ENCODE measurements at places on chromosomes 5 and 9.

GRCh38 chr9:36835271-36835996 lies 198.6 kb downstream of the PAX5 start:
- no peak for DNase-seq

GRCh38 chr5:102623329-102624065 lies 124.7 kb upstream of the SLCO6A1 start:
- DNase-seq, result no peak

DNA sequence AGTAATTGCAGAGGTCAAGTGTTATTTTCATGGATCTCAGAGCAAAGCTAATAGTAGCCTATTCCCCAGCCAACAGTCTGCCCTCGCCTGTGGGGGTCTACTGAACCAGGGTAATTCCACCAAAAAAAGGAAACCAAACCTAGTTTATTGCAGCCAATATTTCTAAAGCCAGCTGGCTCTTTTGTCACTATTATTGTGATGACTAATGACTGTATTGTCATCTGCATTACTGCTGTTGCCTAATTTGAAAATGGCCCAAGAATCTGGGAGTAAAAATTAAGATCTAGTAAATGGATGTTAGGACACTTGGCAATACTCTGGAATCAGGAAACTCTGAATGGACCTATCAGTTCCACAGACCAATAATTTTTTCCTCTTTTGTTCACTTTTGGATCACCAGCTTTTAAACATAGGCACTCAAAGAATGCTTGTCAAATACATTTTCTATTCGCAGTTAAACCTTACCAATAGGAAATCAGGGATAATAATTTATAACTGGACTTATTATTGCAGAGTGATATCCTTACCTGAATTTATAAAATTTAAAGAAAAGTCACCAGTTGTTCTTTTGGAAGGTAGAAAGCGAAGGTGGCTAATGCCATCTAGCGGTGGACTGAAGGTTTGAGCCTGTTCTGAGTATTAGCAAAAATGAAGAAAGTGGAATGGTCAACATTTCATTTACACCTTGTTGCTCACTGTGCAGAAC lies 69.2 kb downstream of the SYK start:
- DNase-seq, result peak; percentile 34

DNA sequence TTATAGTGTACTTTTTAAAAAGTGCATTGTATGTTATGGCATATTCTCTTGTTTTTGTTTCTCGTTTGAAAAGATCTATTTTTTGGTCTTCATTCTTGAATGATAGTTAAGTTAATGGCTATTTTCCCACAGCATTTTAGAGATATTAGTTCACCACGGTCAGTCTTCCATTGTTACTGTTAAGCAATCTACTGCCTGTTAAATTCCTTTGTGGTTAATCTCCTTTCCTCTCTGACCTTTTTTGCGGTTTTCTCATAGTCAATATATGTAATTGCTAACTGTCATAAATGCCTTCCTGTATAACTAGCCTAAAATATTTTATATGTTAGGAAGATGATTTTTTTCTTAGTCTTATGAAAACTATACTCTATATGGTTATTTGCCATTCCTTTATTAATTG lies 250.8 kb upstream of the FBXL7 start:
- DNase-seq, result no peak

DNA sequence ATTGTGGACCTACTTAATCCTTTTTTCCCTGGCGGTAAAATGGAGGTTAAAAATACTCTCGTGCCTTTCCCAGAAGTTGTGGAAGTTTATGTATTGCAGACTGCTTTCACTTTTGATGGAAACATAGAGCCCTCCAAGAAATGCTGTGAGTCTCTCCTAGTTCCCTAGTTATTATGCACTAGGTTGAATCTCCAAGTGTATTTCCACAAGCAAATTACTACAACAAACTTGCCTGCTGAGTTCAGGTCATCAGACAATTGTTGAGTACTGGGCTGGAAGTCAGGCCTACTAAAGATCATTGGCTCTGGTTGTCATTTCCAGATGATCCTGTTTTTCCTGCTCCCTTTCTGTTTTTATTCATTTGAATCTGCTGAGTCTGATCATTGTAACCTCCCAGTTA lies 104.1 kb downstream of the CD180 start:
- DNase-seq, result no peak

DNA sequence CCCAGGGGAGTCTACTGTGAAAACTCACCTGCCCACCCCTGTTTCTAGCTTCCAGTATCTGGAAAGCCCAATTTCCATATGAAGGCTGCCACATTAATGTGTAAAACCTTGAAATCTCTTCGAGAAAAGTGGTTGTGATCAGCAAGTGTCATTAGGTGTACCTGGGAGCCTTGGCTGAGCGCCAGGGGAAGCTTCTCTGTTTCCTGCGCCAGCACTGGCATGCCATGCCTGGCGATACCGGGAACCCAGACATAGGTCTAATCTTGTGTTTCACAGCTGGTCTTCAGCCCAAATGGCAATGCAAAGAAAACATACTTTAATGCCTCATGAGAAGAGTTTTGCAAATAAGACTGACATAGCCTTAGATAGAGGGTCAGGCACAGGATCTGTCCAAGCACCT lies 101.6 kb downstream of the TENT4A start:
- no peak for DNase-seq

DNA sequence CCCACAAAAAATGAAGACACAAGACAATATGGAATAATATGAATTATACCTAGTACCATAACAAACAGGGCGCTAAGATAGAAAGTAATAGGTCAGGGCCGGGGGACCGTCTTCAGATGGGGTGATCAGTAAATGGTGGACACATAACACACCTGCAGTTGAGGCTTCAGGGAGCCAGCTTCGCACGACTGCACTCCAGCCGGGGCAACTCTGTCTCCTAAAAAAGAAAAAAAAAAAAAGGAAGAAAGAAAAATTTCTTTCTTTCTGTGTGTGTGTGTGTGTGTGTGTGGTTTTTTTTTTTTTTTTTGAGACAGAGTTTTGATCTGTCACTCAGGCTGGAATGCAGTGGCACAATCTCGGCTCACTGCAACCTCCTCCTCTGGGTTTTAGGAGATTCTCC lies 75.0 kb upstream of the HSPA9 start:
- no peak for DNase-seq

DNA sequence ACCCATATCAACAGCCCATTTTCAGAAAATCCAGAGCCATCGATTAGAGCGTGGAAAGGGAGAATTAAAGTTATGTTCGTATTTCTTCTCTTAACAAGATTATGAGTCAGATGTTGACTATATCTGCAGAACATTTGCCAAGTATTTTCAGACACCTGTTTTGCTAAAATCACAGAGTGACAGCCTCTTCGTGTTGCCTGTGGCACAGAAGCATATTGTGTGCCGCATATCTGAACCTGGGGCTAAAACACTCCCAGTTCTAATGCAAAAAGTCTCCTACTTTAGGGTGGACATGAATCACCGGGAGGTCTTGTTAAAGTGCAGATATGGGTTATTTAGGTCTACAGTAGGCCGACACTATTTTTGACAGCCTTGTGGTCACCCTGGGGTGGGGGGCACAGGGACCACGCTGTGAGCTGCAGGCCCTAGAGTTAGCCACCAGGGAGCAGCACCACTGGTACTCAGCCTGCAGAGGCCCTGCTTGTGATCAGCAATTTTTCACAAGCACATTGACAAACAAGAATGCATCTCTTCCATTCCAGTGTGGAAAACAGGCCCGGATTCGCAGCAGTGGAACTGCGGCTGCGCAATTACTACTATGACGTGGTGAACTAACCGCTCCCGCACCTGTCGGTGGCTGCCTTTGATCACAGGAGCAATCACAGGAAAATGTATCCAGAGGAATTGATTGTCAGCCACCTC lies 93.5 kb downstream of the SYK start:
- DNase-seq, result no peak

- DNase-seq, result no peak
These were observed 13.2 kb upstream of the NR4A3 start for GRCh38 chr9:99808454-99808853.

DNA sequence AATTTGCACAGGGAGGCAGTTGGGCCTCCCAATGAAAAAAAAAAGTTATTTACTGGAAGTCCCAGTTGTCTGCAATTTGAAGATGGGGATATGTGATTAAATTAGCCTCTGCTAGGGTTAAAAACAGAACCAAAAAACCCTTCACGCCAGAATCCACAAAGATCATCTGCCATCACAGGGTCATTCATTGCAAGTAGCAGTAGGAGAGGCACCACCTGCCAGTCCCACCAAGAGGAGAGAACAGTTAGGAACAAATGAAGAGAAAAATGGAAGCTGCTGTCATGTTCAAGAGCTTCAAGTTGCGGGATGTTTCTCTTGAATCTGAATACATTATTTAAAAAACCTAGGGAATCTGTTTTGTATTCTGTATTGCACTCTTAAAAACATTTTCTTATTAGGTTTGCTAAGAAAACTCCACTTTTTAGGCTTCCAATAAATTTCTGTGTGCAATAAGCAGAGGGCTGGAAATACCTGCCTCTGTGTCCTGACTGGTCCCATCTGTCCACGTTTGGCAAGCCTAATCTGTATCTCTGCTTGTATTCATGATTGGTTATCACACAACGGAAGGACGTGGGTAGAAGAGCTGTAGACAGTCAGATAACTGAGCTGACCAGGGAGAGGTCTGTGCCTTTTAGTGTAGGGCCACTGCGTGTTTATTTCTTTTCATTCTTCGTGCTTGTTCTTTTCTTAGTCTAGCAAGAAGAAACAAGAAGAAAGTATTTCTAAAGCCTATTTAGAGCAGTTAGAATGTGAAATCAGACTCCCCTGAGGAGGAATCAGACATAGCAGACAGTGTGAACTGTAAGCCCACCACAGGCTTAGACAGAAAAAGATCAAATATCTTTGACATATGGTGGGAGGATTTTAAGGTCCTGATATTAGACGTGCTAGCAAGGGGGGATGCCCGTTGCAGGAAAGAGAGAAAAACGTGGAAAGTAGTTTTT lies 630.6 kb upstream of the SEMA6A start:
- DNase-seq, result no peak

DNA sequence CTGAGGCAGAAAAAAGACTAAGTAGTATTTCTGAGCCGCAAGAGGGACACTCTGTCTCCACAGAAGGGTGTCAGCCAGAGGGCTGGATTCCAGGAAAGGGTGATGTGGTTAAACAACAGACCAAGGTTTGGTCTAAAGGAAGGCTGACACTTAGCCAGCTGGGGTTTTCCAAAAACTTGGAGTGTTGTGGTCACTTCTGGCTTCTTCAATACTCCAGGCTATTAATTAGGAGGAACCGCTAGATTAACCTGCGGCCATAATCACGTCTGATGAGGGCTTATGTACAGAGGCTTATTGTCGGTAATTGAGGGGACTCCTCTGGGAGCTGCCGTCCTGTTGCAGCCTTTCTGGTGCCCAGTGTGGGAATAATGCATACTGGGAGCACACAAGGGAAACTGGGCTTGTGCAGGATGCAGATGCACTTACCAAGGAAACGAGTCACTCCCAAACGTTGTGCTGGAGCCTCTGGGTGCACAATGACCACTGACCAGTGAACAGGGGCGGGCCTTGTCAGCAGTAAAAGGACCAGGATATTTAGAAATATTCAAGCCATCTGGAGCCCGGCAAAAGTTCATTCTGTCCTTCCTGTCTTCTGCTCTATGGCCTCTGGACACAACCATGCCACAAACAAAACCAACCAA lies 70.2 kb upstream of the TUT7 start:
- DNase-seq, result no peak

DNA sequence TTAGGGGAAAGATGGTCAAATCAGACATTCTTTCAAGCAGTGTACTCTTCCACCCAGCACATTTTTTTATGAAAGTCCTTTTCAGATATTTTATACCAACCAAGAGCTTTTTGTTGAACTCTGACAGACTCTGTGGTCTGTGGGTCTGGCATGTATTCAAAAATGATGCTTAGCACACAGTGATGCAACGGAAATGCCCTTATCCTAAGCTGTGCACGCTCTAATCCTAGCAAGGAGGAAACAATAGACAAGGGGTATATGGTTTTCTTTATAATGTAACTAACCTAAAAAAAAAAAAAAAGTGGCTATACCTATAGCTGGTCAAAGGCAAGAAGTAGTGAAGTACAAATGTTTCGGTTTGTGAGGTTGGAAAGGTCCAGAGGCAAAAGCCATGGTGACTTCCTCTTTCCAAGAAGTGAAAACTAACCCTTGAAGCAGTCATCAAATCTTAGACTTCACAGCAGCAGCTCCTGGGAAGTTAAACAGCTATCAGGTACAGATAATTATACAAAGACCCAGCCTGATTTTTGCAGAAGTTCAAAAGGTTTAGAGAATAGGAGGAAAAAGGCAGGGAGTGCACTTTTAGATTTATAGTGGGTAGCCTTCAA lies 82.5 kb downstream of the SEMA6A start:
- no peak for DNase-seq

- DNase-seq, result no peak
These were observed 208.9 kb downstream of the HSPA4 start for GRCh38 chr5:133260715-133261114.

DNA sequence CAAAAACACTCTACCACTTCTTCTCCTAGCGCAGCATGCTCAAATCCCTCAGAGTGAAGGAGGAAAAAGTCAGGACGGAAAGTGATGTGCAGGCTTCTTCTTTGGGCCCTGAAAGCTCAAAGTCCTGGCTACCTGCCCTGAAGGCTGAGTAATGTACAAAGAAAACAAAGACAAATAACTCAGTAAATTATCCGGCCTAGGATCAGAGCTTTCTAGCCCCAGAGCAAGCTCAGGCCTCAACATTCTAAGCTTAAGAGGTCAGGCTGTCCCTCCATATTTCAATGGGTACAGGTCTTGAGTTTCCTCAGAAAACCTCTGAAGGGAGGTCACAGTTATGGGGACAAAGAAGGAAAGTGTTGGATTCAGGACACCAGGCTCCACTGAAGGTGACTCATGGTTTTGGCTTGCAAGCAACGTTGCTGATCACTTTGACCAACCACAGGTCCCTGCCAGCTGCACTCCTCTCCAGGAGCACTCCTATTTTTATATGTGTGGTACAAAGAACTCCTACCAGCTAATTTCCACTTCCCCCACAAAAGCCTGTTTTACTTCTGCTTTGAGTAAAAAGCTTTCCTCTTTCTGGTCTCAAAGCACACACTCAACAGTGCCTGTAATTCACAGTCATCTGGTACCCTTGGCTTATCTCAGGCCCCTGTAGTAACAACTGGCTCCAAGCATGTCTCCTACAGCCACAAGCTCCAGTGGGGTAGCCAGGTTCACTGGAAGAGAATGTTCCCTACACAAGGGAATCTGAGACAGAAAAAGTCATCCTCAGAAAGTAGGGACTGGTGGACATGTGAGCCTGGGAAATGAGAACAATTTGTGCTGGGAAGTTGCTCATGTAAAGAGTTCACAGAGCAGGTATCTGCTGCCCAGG lies 115.7 kb downstream of the UGCG start:
- no peak for DNase-seq

GRCh38 chr9:23790351-23791260 lies 35.4 kb downstream of the ELAVL2 start:
- no peak for DNase-seq

DNA sequence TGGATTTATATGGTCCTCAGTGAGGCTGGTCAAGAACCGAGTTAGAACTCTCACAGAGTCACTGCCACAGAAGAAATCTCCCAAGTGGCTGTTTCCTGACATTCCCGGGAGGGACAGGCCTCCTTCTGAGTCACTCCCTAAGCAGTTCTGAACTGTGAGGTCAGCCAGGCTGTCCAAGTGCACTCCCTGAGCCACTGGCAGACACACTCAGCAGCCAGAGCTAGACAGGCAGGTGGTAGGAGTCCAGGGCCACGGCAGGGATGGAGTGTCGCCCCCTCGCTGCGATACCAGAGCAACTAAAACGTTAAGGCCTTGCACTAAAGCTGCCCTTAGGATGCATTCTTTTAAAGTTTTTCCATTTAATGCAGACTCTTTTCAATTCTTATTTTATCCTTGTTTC lies 3.4 kb downstream of the IL4 start:
- no peak for DNase-seq

Measured in activated CD4-positive, alpha-beta T cell treated with anti-CD3 and anti-CD28 coated beads, Interleukin-2, amount 50 U/mL, for 4 hours (primary cell).